ENCODE measurements at places on chromosomes 3 and 15.

- no peak for DNase-seq
Measured at GRCh38 chr3:66344391-66344811, 123.6 kb downstream of the SLC25A26 start.

DNA sequence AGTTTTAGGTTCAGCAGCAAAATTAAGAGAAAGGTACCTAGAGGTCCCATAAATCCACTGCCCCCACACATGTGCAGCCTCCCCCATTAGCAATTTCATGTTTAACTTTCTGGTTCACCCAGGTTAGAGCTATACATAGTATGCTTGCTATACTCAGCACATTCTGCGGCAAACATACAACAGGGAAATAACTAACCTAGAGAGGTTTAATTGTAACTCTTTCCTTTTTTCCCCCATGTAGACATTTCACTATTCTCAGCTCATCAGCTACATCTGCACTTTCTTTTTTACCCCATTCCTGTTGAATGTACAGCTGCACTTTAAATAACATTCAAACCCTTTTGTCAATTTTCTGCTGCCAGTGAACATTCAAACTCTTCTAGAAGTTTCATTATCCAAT lies 21.1 kb downstream of the TFRC start:
- no peak for DNase-seq

DNA sequence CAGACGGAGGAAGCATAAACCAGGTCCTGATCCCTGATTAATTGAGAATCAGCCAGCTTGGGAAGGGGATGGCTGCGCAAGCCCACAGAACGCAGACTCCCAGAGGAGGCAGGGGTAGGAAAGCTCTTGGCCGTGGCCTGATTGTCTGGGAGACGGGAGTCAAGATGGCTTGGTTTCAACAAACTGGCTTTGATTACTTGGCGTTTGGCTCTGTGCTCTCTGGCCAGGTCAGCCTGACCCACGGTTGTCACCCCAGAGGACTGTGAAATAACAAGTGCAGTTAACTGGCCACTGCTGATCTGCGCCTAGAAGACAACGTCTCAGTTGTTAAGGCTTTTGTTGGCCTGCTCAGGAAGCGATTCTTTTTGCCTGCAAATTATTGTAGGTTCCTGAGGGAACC lies 387.0 kb upstream of the PROK2 start:
- DNase-seq, result no peak

- no peak for DNase-seq
Measured at GRCh38 chr3:148150141-148150540, 547.6 kb upstream of the AGTR1 start.

GRCh38 chr3:123535580-123535979 lies 49.3 kb downstream of the HACD2 start:
- DNase-seq, result no peak

DNA sequence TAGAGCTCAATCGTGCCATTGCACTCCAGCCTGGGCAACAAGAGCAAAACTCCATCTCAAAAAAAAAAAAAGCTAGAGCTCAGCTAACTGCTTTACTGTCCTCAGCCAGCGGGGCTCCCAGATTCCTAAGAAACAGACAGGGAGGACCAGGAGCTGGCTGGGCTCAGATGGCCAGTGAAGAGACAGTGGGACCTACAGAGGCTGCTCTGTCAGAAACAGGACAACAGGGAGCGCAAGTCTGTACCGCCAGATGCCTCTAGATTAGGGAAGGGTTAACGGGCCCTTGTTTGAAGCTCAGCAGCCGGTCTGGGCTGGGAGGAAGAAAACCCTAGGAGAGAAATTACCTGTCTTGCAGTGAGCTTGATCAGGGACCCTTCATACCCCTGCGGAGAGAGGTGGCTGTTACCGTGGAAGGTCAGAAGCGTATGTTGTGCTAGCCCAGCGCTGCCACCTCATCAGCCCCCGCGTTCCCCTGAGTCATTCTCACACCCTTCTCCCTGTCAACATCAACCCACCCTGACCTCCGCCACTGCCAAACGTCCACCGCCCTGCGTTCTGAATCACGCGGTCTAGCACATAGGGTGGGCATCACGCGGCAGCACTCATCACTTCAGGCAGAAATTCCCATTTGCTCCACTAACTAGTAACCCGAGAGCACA lies 25.3 kb downstream of the RBPMS2 start:
- no peak for DNase-seq

DNA sequence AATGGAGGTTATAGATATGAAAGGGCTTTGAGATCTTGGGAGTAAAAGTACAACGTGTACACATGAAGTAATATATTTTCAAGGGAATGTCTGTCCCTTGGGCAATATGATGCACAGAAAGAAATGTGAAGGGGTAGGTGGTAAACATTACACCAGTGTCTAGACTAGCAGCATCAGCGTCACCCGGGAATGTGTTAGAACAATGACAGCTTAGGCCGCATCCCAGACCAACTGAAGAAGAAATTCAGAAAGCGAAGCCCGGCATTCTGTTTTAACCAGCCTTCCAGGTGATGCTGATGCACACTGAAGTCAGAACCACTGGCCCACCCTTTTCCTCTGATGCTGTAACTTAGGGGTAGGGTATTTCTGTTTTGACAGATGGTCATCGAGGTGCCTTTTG lies 6.3 kb downstream of the INAFM2 start:
- no peak for DNase-seq

- no peak for DNase-seq
Measured at GRCh38 chr15:49290191-49290590, 120.1 kb downstream of the GALK2 start.

GRCh38 chr15:63833021-63833696 lies 589 bp downstream of the HERC1 start:
- peak; percentile 11 for DNase-seq

DNA sequence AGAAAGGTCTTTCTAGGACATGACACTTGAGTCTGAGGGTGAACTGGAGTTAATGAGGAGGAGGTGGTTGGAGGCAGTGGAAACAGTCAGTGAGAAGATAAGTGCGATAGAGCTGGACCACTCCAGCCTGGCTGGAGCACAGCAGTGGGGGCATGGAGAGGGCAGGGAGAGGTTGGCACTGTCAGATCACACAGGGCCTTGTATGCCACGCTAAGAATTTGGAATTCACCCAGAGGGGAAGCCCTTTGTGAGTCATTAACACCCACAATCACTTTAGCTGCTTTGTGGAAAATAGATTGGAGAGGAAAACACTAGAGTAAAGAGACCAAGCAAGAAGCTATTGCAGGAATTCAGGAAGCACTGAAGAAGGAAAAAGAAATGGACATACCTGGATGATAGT lies 83.3 kb downstream of the ZNF621 start:
- DNase-seq, result no peak

- DNase-seq, result no peak
Measured at GRCh38 chr3:30502742-30503073, 103.7 kb upstream of the TGFBR2 start.

DNA sequence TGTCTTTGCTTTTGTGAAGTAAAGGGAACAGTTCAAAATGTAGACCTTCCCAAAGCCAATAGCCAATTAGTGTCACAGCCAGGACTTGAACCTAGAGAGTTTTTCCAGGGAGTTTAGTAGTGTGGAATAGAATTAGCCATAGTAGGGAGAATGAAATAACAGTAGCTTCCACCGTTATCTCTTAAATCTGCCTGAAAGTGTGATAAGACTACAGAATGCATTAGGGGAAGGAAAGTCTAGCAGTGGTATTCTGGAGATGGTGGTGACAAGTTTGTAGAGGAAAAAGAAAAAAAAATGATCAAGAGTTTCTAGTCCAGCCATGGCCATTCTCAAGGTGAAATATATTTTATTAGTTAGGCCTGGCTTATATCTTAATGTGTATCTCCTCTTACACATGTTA lies 13.8 kb downstream of the ATP11B start:
- DNase-seq, result no peak

GRCh38 chr3:5198986-5199731 lies 11.7 kb downstream of the EDEM1 start:
- peak; percentile 87 for DNase-seq

GRCh38 chr15:90881978-90882721 lies 2.2 kb upstream of the FES start:
- no peak for DNase-seq

GRCh38 chr15:74827614-74828013 lies 1.2 kb downstream of the CPLX3 start:
- DNase-seq, result no peak

GRCh38 chr15:56894601-56895000 lies 23.8 kb upstream of the TCF12 start:
- DNase-seq, result no peak

GRCh38 chr3:43468133-43468532 lies 153.7 kb downstream of the ANO10 start:
- no peak for DNase-seq

DNA sequence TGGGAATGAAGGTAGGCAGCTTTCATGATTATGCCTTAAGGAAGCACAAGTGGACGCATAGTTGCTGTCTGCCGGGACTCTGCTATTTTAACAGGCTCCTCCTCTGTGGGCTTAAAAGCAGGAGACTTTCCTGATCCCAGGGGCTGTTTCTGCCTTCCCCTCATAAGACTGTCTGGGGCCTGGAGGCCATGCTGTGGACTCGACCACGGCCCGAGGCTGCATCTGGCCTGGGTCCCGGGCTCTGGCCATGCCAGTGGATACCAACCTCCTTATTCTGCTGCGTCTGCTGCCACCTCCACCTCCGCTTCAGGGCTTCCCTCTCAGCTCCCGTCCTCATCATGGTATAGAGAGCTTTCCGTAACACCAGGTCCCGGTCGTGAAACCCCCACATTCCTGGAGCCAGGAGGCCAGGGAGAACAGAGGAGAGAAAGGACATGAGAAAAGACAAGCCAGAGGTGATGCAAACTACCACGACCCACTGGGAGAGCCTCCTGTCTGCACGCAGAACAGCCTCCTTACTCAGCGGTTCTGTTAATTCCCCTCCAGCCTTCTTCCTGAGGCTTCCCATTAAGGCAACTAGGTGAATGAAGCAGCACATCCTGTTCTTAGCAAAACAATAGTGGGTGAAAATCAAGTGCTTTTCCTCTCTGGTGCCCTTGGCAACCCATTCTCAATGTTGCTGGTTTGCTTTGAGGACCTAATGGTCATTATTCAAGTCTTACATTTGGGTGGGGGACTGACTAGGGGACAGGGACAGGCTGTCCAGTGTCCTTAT lies 200.5 kb downstream of the KLF13 start:
- no peak for DNase-seq

DNA sequence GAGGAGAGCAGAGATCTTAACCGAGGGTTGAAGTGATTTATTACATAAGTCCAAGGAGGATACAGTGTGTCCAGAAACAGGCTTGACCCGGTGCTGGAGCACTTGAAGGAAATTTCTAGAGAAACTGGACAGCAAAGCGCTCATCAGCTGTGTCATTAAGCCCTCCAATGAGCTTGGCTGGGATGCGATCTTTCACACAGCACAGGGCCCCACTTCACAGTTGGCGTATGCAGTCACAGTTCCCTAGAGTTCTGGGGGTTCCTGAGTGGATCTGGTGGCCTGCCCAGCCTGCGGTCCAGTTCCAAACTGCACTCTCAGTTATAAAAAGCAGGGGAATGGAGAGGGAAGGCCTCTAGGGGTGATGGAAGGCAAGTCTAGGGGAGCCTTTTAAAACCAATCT lies 13.6 kb downstream of the ST8SIA2 start:
- DNase-seq, result no peak

- peak; percentile 4 for DNase-seq
Measured at GRCh38 chr3:136949146-136949545, 8.6 kb upstream of the IL20RB start.

GRCh38 chr3:10365791-10366190 lies 44.9 kb upstream of the SEC13 start:
- DNase-seq, result no peak

DNA sequence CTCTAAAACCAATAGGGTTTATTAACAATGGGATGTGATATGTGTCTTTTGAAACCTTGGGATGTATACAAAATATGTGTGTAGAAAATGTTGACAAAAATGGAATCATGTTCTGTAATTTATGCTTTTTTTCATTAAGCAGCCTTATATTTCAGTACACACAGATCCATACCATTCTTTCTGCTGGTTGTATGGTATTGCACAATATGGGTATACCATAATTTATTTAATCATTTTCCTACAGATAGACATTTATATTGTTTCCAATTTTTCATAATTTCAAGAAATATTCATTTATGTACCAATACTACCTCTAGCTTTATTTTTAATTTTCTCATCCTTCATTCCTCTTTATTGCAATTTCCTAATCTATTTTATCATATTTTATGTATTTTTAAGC lies 83.5 kb downstream of the NEK10 start:
- no peak for DNase-seq

GRCh38 chr15:76382987-76383728 lies 46.6 kb downstream of the ISL2 start:
- no peak for DNase-seq

DNA sequence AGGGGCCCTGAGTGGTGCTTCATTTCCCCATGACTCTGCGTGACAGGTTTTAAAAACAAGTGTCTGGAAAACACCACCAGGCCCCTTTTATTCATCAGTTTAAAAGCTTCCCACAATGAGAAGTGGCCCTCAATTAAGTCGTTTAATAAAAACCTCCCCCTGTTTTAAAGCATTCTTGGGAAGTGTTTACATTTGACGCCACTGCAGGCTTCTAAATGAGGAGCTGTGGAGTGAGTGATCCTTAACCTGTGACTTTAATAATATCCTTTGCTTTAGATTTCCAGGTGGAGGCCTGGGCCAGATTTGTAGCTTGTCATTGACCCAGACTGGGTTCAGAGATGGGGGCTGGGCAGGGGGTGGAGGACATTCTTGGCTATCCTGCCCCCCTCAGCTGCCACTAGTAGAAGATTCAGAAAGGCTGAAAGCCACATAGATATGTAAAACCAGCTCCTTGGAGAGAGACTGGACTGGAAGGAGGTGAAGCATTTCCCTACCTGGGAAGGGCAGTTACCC lies 11.3 kb downstream of the CGNL1 start:
- DNase-seq, result no peak

- DNase-seq, result no peak
Measured at GRCh38 chr15:46778876-46779275, 938.4 kb upstream of the SEMA6D start.

DNA sequence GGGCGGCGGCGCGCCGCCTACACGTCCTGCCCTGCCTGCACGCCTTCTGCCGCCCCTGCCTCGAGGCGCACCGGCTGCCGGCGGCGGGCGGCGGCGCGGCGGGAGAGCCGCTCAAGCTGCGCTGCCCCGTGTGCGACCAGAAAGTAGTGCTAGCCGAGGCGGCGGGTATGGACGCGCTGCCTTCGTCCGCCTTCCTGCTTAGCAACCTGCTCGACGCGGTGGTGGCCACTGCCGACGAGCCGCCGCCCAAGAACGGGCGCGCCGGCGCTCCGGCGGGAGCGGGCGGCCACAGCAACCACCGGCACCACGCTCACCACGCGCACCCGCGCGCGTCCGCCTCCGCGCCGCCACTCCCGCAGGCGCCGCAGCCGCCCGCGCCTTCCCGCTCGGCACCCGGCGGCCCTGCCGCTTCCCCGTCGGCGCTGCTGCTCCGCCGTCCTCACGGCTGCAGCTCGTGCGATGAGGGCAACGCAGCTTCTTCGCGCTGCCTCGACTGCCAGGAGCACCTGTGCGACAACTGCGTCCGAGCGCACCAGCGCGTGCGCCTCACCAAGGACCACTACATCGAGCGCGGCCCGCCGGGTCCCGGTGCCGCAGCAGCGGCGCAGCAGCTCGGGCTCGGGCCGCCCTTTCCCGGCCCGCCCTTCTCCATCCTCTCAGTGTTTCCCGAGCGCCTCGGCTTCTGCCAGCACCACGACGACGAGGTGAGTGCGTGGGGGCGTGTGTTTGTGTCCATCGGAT lies 602 bp downstream of the TRIM71 start:
- DNase-seq, result peak; percentile 12

GRCh38 chr15:99932676-99933402 lies 199.6 kb upstream of the LYSMD4 start:
- DNase-seq, result no peak

All from CD14-positive monocyte (primary cell).